ENCODE measurements at places on chromosomes 11 and 22.

DNA sequence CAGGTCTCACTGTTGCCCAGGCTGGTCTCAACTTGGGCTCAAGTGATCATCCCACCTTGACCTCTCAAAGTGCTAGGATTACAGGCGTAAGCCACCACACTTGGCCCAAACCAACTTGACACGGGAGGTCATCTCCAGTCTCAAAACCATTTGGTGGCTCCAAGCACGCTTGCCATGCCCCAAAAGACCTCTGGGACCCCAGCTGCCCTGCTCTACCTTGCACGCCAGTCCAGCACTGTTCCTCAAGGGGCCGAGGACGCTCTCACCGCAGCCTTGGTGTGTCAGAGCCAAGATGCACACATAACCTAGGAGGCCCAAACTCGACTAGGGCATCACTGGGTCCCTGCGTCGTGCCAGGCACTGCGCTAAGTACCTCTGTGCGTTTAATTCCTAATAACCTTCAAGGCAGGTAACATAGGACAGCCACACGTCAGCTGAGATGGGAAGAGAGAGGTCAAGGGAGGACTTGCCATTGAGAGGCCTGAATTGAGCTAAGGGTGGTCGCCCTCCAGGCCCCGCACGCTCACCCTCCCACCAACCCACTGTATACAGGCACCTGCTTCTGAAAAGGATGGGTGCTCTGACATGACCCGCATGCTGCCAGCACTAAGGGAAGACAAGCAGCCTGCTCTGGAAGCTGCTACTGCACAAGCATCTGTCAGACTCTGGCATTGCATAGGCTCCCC lies 4.6 kb upstream of the GAS2L1 start:
- no peak for DNase-seq

- DNase-seq: no peak
Observed at GRCh38 chr11:68655406-68655805, 28.9 kb upstream of the GAL start.

GRCh38 chr11:34671117-34671516 lies 50.2 kb downstream of the EHF start:
- no peak for DNase-seq

- no peak for DNase-seq
Observed at GRCh38 chr11:19055016-19055415, 5.5 kb downstream of the MRGPRX2 start.

- no peak for DNase-seq
Observed at GRCh38 chr11:60942219-60942618, 9.8 kb downstream of the SLC15A3 start.

DNA sequence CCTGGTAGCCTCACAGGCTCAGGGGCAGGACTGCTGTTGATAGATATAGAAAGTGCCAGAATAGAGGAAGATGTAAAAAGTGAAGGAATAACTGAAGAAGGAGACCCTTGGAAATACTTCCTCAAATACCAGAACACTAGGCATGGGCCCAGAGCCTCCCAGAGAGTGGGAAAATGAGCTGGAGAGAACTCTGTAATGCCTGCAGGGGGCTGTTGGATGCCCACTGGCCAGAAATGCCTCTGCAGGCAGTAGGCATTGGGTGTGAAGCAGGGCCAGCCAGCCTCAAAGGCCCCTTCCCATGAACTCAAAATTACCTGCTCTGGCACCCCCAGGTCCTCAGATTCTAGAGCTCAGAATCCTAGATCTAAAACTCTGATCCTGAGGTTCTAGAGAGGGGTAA lies 15.1 kb downstream of the P2RY2 start:
- DNase-seq: no peak

GRCh38 chr22:26599505-26599904 lies 9.6 kb upstream of the TPST2 start:
- DNase-seq: no peak

GRCh38 chr22:25368271-25368670 lies 148.8 kb downstream of the CRYBB2 start:
- no peak for DNase-seq

- DNase-seq: no peak
Observed at GRCh38 chr11:129023968-129024676, 81.5 kb upstream of the TP53AIP1 start.

GRCh38 chr22:48943567-48944432 lies 883.9 kb downstream of the BRD1 start:
- DNase-seq: no peak

DNA sequence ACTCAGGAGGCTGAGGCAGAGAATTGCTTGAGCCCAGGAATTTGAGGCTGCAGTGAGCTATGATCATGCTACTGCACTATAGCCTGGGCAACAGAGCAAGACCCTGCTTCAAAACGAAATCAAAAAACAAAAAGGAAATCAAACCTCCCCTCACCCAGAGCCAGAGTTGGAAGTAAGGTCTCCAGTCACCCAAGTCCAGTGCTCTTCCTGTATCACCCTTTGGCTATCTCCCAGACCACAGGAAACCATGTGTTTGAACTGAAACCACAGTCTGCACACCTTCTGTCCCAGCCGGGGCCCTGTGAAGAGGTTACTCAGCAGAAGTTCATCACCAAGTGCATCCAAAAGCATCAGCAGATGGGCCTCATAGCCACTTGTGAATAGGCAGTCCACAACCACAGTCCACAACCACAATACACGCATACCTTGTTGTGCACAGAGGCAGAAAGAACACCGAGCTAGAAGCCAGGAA lies 4.6 kb downstream of the MYH9 start:
- peak; percentile 48 for DNase-seq

DNA sequence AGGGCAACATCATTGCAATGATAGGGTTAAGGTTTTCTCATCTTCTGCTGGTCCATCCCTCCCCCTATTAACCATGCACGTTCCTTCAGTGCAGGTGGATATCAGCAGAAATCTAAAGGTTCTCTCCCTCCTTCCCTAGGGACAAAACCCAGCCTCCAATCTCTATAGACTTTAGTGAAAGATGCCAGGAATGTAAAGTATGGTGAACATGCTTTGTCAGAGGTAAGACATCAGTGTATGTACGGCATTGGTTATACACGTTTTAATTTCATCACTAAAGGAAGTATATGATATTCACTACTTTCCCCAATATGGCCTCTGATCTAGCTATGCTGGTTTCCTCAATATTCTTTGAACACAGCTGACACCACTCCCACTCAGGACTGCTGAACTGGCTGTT lies 81.2 kb upstream of the LDLRAD3 start:
- DNase-seq: no peak

- DNase-seq: no peak
Observed at GRCh38 chr11:105219269-105219668, 79.7 kb upstream of the CARD18 start.

DNA sequence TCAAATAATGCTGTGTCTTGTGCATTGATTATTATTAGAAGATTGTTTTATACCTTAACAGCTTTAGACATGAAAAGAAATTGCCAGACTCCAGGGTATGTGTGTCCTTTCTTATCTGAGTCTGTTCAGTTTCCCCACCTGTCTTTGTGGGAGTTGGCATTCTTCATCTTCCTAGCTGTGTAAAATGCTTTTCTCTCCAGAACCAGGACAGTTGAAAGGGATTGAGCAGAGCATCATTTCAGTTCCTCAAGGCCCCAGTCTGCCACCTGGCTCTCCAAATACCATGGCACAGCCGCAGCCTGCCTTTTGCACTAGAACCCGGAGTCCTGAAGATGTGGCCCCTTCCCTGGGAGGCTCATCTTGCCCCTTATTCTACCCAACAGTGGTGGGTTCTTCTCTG lies 851.9 kb downstream of the NTM start:
- DNase-seq: no peak

GRCh38 chr22:29004647-29005371 lies 56.8 kb downstream of the C22orf31 start:
- no peak for DNase-seq

DNA sequence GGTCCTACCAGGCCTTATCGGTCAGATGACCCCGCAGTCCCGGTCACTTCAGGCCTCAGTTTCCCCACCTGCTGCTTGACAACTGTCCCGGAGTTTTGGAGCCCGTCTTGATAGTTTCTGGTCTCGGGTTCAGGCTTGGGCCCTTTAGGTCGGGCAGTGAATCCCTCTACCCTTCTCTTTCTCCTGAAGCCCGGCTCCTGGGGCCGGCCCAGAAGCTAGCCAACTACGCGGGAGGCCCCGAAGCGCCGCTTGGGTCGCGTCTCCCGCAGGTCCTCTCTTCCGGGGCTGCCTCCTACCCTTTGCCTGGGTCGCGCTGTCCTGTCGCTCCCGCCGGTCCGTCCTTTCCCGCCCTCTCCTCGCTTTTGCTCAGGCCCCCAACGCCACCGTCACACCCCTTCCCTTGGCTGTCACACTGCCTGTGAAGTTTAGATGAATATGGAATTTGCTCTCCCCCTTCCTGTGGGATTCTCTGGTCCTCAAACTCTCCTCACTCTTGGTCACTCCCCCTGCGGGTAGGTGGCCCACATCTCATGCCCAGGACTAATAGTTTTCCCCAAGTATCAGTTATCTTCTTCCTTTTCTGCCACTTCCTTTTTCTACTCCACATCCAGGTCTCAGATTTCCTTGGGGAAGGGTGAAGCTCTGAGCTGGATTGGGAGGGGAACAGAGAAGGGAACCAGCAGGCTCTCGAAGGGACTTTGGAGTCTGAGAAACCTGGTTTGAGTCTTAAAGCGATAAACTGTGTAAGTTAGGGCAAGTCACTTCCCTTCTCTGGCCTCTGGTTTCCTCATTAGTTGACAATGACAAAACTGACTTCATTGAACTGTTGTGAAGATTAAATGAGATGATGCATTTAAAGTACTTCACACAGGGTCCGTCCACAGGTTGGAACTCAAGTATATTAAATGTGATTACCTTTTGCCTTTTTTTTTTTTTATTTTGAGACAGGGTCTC lies 790 bp downstream of the RAB1B start:
- DNase-seq: no peak

- DNase-seq: no peak
Observed at GRCh38 chr22:38292694-38293093, 19.9 kb upstream of the TMEM184B start.

- DNase-seq: no peak
Observed at GRCh38 chr22:35380013-35380412, 883 bp upstream of the HMOX1 start.

DNA sequence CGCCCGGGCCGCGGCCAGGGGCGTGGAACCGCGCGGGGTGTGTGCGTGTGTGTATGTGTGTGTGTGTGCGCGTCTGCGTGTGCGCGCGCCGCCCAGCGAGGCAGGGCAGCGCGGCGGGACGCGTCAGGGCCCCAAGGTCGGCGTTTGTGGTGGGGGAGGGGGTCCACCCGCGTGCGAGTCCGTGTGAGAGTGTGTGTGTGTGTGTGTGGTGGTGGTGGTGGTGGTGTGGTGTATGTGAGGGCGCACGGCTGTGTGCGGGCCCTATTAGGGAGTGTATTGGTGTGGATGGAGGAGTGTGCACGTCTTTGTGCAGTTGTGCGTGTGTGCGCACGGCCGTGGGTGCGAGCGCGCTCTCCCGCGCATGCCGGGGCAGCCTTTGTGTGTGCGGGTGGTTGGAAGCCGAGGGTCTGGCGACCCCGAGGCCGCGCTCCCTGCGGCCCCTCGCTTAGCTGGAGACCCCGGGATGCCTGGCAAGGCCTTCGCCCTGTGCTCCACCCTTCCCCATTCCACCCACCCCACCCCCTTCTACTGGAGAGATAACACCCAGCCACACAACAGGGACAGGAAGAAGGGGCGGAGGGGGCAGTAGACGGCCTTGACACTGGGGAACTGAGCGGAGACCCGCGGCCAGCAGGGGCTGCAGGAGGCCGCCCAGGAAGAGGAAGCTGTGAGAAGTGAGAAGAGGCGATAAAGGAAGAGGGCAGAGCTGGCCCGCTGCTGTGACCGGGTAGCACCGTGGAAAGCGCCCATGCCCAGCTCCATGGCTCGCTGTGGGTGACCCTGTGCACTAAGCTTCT lies 528 bp upstream of the ARRB1 start:
- DNase-seq: peak; percentile 52

- DNase-seq: no peak
Observed at GRCh38 chr11:61138935-61139334, 22.3 kb downstream of the VPS37C start.

GRCh38 chr22:44391481-44392445 lies 79.0 kb upstream of the SHISAL1 start:
- DNase-seq: no peak

DNA sequence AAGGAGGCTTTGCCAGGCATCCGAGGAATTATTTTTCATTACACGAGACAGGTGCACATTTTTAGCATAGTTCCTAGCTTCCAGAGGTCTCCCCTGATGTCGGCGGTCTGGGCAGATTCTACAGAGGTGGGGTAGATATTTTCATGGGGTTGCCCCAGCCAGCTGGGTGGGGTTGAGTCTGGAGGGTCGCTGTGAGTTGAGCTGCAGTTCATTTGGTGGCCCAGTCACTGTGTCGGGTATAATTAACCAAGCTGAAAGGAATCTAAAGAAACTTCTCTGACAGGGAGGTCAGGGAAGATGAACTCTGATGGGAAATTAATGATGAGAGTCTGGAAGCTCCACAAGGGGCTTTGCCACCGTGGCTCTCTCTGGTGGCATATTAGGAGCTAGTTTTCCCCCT lies 233.7 kb upstream of the NAV2 start:
- no peak for DNase-seq

GRCh38 chr11:128928400-128928799 lies 14.3 kb downstream of the TP53AIP1 start:
- no peak for DNase-seq

GRCh38 chr11:62430425-62430824 lies 11.6 kb downstream of the SCGB1A1 start:
- DNase-seq: no peak

- no peak for DNase-seq
Observed at GRCh38 chr22:35021161-35021560, 44.8 kb upstream of the ISX start.

DNA sequence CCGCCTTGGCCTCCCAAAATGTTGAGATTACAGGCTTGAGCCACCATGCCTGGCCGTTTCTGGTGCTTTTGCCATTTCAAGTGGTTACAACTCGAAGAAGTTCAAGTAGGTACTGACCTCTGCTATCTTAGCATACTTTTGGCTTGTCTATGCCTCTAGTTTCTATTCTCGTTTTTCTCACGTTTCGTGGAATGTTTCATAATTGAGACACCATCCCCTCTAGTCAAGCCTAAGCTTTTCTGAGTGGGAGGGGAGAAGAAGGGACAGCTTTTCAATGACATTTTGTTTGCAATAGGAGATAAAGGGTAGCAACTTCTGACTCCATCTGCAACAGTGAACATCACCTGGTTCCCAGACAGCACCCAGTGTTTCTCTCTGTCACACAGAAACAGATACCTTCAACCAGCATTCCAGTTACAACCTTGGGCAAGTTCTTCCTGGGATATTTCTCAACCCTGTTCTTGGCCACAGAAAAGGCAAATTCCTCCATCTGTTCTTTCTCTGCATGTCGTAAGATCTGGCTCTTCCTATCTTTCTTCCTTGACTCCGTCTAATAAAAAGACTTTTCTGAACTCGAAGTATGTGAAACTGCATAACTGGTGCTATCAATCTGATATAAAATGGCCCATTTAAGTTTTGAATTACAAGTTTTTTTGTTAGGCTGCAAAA lies 25.5 kb downstream of the DDI1 start:
- DNase-seq: no peak

GRCh38 chr22:27409299-27409698 lies 392.3 kb downstream of the MN1 start:
- no peak for DNase-seq

DNA sequence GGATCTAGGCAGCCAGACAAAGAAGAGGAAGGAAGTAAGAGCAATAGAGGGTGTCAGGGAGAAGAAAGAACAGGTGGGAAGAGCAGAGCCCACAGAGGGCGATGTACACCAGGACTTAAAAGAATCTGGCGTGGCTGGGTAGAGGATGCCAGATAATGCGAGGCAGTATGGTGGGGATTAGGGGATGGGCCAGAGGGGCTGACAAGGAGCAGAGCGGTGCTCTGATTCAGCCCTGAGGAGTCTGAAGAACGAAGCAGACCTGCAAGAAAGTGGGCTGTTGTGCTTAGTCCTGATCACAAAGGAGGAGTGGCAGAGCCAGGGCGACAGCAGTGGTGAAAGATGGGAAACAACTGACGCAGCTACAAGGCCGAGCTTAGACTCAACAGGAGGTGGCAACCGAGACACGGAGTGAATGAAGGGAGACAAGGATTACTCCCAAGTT lies 163.7 kb downstream of the LARGE1 start:
- DNase-seq: no peak
